ENCODE measurements at places on chromosomes 6 and 20. TPM values are rescaled to one million over a fixed set of nuclear protein-coding genes. Genes with fewer than 3 reads are reported as not detected.
A peak's percentile ranks its signal among the peaks of the same experiment; 100 is the strongest.

DNA sequence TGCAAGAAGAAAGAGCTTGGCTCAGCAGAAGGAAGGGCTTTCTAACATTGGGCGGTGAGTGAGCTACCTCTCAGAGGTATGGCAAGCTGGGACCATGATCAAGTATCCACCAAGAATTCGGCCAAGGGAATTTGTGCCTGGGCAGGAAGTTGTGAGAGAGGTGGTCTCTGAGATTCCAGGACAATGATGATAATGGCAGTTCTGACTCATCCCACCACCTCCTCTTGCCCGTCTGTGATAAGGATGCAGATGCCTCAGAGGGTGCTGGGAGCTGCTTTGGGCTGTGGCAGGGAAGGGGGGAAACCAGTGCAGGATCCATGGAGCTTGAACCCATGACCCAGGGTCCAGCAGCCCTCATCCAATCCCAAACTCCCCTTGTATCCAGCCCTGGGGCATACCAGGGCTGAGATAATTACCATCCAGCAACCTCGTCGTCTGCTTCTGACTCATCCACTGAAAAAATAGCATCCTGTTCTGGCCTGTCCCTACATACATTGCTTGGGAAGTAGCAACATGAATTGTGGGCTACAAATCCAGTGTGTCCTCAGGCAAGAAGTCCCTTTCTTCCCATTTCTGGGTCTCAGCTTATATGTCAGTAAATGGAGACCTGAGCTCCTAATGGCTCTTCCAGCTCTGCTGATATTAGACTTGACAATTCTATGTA is 5.9 kb downstream of the TGM6 start:
- DNase-seq = peak; percentile 84

GRCh38 chr6:107665382-107665781 is 158.7 kb downstream of the SCML4 start:
- no peak for DNase-seq

GRCh38 chr6:108690326-108691049 is 129.8 kb downstream of the FOXO3 start:
- peak; percentile 36 for DNase-seq

GRCh38 chr6:126944512-126944911 is 174.0 kb upstream of the RSPO3 start:
- no peak for DNase-seq

SAMD3 gene
- not detected for total RNA-seq

PHACTR2 gene
- total RNA-seq = 14.6 TPM

MYMX gene
- not detected for total RNA-seq

MRPS18B gene
- total RNA-seq = 93.5 TPM

PAK5 gene
- total RNA-seq = 0.46 TPM
